Smooth muscle cell of the pulmonary artery (primary cell): ENCODE measurements at places on chromosomes 4 and X. TPM values are rescaled to one million over a fixed set of nuclear protein-coding genes. Genes with fewer than 3 reads are reported as not detected.

MAGEC1 gene
- not detected in 2 replicates for total RNA-seq

GLA gene
- 18.3 and 23.0 TPM in 2 replicates for total RNA-seq

MMRN1 gene
- 0.20 and 1.4 TPM in 2 replicates for total RNA-seq

SPANXN2 gene
- total RNA-seq: not detected in 2 replicates

SOX3 gene
- not detected in 2 replicates for total RNA-seq

TNMD gene
- not detected in 2 replicates for total RNA-seq

FAM199X gene
- total RNA-seq: 19.5 and 22.0 TPM in 2 replicates

NEXMIF gene
- total RNA-seq: under 0.01 and 0.03 TPM in 2 replicates

HTN3 gene
- total RNA-seq: not detected in 2 replicates

CXorf49 gene
- not detected in 2 replicates for total RNA-seq

HSFX1 gene
- 1.1 and 1.7 TPM in 2 replicates for total RNA-seq

EPGN gene
- 28.4 and 92.6 TPM in 2 replicates for total RNA-seq

CPZ gene
- 1.8 and 24.4 TPM in 2 replicates for total RNA-seq

YIPF7 gene
- total RNA-seq: 0.13 TPM in 1 of 2 replicates, not detected in the other

GSX2 gene
- not detected in 2 replicates for total RNA-seq

TMSB15B gene
- 1.3 and 1.5 TPM in 2 replicates for total RNA-seq

SUPT20HL2 gene
- total RNA-seq: not detected in 2 replicates

FRAS1 gene
- 2.0 and 37.8 TPM in 2 replicates for total RNA-seq

TMEM144 gene
- 4.9 and 6.7 TPM in 2 replicates for total RNA-seq

ASB9 gene
- 0.26 and 0.36 TPM in 2 replicates for total RNA-seq

NDST3 gene
- not detected in 2 replicates for total RNA-seq

GAGE2A gene
- total RNA-seq: not detected in 2 replicates

CENPVL3 gene
- total RNA-seq: not detected in 2 replicates
